ENCODE measurements at places on chromosomes 3 and 15.

- no peak for DNase-seq
Measured at GRCh38 chr3:45239254-45239653, 13.2 kb upstream of the TMEM158 start.

GRCh38 chr15:70892912-70893560 lies 410 bp downstream of the LRRC49 start:
- no peak for DNase-seq

GRCh38 chr15:39680868-39681267 lies 100.0 kb downstream of the THBS1 start:
- DNase-seq: no peak

DNA sequence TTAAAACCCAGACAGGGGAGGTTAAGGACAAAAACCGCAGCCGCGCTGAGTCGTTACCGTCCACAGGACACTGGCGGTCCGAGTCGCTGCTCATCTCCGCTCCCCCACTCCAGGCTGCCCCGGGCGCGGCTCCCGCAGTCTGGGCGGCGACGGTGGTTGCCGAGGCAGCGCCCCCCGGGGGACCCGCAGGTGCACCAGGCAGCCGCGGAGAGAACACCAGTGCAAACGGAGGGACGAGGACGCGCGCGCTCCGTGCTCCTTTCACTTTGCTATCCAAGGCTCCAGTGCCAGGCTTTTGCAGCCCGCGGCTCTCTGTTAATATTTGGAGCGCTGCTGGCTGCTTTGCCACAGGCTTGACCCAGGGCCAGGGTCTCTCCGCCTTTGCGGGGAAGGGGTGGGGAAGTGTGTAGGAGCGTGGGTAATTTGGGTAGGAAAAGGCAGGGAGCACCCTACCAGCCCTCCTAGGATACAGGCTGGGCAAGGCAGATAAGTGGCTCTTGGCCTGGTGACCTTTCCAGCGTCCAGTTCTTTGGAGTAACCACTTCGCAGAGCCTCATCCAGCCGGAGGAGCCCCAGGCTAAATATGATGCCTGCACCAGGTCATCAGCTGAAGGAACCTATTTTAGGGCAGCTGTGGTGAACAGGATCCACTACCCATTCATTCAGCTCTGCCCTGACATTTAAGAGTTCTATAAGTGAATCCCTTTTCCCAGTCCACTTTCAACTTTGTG lies at the start of gene GADL1:
Gene GADL1, minus strand, starts transcription at position 141 of the 731 bp plus-strand sequence. Its CDS starts 47 bp downstream, at position 94.
- DNase-seq: no peak

DNA sequence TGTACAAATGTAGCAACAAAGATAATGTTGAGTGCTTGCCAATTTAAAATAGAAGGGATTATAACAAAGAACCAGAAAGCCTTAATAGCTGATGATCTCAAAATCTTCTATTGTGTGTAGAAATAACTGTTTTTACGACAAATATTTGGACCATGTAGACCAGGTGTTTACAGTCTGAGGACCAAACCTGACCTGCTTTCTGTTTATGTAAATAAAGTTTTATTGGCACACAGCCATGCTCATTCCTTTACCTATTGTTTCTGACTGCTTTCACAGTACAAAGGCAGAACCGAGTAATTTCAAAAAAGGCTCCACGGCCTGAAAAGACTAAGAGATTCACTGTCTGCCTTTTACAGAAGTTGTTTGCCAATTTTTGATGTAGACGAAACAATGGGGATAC lies 91.8 kb downstream of the GOLIM4 start:
- DNase-seq: no peak

GRCh38 chr3:152026033-152026556 lies 152.7 kb downstream of the SUCNR1 start:
- DNase-seq: no peak

GRCh38 chr3:184864000-184864399 lies 52.0 kb downstream of the VPS8 start:
- DNase-seq: no peak

GRCh38 chr3:113354307-113354706 lies 87.0 kb downstream of the CFAP44 start:
- DNase-seq: no peak

DNA sequence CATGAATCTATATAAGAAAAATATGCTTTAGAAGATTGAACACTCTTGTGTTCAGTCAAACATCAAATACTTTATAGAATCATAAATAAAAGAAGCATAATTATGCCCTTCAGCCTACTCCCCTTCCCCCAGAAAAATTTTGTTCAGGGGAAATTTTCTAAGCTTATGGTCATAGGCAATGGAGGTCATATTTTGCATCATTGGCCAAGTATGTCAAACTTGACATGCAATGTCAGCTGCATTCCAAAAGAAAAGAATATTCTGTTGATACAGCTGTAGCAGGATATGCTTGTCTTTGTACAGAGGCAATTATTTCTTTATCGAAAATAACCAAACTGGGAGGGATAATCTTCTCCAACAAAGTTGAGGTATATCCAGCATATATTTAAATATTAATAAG lies 328.2 kb downstream of the ZIC1 start:
- no peak for DNase-seq

- no peak for DNase-seq
Measured at GRCh38 chr3:157785102-157785826, 282.0 kb upstream of the VEPH1 start.

GRCh38 chr3:196513697-196514349 lies 1.3 kb downstream of the SMCO1 start:
- DNase-seq: no peak

- no peak for DNase-seq
Measured at GRCh38 chr3:50536471-50537180, 30.9 kb downstream of the C3orf18 start.

- DNase-seq: peak; percentile 44
Measured at GRCh38 chr15:62254137-62254934, 89.3 kb upstream of the C2CD4B start.

DNA sequence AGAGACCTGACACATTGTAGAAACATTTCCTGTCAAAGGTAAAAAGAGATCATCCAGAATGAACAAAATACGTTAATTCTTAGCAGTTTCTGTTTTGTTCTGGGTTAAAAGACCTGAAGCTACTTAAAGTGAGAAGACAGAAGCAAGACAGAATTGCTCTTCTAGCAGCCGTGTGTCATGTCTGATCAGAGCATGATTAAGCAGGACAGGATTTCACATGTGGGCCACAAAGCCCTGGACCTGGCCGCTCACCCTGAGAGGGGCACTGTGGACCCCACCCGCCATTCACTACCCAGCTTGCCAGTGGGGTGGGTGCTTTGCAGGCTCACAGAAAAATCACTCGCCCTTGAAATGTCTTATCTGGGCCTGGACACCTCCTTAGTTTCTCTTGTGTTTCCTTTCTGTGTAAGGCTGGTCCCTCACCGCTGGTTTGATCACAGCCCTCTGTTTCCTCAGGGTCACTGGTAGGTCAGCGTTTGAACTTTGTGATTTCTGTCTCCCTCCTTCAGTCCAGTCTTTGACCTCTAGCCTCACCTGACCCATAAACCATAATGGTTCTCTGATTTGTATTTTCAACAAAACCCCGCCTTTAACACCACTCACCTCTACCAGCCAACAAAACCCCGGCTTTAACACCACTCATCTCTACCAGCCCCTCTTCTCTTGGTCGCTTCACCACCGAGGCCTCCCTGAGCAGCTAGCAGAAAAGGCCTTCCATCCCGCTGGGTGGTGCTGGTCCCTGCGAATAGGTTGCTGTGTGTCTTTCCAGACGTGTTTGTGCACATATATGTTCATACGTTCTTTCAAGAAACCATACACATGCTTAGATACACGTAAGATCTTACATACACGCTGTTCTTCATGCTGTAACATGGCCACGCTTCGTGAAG lies 185.0 kb downstream of the OR4M2 start:
- DNase-seq: no peak

DNA sequence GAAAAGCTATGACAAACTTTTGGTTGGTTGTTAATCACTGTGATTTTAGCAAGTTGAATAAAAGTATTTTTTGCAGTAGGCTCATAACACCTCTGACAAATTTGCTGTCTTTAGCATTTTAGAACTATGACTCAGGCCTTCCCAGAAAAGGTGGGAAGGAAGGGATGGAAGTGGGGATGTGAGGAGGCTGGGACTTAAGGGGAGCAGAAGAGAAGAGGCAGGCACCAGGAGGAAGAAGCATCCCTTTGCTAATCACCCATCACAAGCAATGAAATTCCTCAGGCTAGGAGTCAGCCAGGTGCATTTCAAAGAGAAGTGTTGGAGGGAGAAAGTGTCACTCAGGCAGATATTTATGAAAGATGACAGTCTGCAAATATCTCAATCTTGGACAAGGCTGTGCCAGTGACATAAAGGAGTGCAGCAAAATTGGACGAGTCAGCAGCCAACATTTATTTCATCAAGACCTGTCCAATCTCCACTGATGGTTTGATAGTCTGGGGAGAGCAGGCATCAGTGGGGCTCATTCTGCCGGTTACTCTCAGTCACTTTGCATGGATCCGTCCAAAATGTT lies 337.3 kb upstream of the ARRDC4 start:
- DNase-seq: no peak

- DNase-seq: no peak
Measured at GRCh38 chr15:73637527-73637926, 4.3 kb upstream of the NPTN start.

DNA sequence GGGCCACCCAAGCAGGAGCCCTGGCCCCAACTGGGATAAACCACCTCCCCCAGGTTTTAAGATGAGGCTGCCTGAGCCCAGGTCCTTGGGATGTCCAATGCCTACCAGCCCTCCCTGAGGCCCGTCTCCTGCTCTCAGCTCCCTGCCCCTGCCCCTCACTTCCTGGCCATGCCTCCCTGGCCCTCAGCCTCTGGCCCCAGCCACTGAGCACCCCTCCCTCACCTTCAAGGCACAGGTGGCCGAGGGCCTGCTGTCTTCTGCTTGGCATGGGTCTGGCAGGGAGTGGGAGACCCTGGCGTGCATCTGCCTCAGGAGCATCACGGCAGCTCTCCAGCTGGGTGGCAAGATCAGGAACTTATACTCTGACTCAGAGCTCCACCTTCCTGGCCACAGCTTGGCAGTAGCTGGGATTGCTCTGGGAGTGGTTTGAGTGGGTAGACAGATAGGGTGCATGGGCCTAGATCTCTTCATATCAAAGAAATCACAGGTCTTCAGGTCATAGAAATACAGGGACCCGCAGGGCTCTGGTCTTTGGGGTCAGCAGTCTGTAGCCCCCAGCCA lies at the start of gene PLA2G4E:
Gene PLA2G4E, minus strand, starts transcription at position 330 of the 561 bp plus-strand sequence. Its CDS starts 12 bp downstream, at position 318.
- no peak for DNase-seq

GRCh38 chr3:98454929-98455328 lies 8.1 kb upstream of the OR5K1 start:
- no peak for DNase-seq

- no peak for DNase-seq
Measured at GRCh38 chr3:99645277-99646106, 7.1 kb downstream of the COL8A1 start.

GRCh38 chr3:41833628-41834027 lies 128.3 kb downstream of the ULK4 start:
- DNase-seq: no peak

DNA sequence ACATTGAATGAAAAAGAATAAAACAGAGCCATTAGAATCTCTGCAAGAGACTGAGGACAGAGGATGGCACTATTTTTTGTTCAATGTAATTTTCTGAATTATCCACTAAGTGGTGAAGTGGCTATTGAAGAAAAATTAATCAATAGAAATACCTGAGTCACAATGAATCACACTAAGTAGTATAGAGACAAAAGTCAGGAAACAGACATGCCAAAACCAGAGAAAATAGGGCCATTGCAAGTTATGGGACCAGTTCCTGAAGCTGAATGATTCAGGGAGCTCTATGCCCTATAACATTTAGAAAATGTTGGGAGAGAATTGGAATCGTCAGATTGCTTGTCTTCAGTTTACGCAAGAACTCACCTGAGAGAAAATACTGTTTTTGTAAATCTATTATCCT lies 1103.2 kb upstream of the ALCAM start:
- no peak for DNase-seq

DNA sequence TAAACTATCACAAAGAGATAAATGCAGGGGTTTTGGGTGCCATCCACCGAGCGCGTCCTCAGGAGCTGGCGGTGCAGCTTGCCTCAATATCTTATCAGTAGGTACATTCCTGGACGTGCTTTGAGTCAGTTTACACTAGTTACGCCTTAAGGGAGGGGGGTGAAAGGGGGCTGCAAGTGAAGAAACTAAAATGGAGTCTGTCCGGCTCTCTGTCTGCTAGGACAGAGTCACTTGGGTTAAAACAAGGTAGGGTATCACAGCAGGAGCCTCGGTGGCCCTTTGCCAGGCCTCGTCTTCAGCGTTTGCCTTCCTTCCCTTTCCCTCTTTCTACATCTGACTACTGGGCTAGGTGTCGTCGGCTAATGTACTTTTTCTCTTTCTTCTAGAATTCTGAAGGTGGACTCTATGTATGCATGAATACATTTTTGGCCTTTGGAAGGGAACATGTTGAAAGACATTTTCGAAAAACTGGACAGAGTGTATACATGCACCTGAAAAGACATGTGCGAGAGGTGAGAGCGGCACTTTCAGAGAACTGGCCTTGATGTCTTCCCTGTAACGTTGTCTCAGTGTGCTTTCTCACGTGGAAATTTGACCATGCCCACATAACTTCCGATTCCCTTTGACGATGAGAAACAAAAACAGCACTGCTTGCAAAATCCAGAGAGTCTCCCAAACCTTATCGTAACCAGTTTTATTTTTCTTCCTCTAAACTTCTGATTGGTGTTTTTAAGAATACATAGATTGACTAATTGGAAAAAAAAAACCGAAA lies 28.8 kb downstream of the USP13 start:
- no peak for DNase-seq

- DNase-seq: no peak
Measured at GRCh38 chr3:81463781-81464180, 297.7 kb downstream of the GBE1 start.

- peak; percentile 96 for DNase-seq
Measured at GRCh38 chr3:99817437-99818240, at the start of gene CMSS1. Gene CMSS1 (plus strand): TSS chr3:99817862.

GRCh38 chr3:108093616-108094015 lies 2.8 kb upstream of the CD47 start:
- DNase-seq: no peak

- no peak for DNase-seq
Measured at GRCh38 chr3:78736863-78737262, 1030.9 kb downstream of the ROBO1 start.

DNA sequence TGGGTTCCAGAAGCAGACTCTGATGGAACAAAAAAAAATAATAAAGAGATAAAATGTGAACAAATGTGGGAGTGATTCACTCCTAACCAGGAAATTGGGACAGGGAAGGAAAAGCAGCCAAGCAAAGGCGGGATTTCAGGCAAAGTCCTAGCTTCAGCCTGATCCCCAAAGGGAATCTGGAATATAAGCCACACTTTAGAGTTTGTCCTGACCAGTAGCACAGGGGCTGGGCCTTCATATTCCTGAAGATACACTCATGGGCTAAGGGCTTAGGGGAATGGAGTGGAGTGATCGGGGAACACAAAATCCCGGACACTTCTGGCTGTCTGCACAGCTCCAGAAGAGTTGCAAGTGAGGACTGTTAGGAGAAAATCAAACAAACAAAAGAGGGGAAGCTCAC lies 135.0 kb upstream of the COL8A1 start:
- DNase-seq: no peak

GRCh38 chr15:99651023-99651807 lies 82.0 kb downstream of the LYSMD4 start:
- no peak for DNase-seq

DNA sequence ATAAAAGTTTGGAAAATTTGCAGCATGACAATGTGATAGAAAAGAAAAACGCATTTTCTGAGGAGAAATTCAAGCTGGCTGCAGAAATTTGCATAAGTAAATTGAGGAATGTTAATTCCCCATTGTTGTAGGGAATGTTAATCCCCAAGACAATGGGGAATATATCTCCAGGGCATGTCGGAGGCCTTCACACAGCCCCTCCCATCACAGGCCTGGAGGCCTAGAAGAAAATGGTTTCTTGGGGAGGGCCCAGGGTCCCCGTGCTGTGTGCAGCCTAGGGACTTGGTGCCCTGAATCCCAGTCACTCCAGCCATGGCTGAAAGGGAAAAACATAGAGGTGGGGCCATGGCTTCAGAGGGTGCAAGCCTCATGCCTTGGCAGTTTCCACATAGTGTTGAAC lies 101.1 kb downstream of the BOC start:
- DNase-seq: no peak

Measured in stimulated activated CD4-positive, alpha-beta T cell treated with anti-CD3 and anti-CD28 coated beads, Interleukin-12 subunit alpha, Interleukin-12 subunit beta, amount 100 ng/mL, for 48 hours (primary cell).